T-helper 17 cell (primary cell): ENCODE measurements at places on chromosomes 16 and 17. TPM values are rescaled to one million over a fixed set of nuclear protein-coding genes. Genes with fewer than 3 reads are reported as not detected.

DNA sequence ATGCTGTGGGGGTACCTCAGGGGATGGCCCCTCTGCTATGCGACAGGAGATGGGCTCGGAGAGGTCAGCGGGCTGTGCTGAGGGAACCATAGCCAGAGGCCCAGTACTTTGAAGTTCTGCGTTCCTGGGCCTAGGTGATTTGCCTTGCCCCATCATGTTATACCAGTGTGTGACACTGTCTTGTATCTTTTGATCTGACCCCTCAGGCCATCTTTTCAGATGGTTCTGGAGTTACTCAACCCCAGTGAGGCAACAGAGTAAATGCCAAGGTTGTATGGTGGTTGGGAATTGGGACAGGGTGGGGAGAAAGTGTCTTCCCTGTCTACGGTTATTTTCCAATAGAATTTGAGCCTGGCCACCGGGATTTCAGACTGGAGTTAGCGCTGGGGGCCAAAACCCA, 8.5 kb downstream of the MSI2 start:
- no peak for DNase-seq

DNA sequence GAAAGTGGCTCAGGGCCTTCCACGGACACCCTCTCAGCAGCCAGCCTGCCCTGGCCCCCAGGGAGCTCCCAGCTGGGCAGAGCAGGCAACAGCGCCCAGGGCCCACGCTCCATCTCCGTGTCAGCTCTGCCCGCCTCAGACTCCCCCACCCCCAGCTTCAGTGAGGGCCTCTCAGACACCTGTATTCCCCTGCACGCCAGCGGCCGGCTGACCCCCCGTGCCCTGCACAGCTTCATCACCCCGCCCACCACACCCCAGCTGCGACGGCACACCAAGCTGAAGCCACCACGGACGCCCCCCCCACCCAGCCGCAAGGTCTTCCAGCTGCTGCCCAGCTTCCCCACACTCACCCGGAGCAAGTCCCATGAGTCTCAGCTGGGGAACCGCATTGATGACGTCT, 48.3 kb upstream of the LGALS9 start:
- DNase-seq: no peak

DNA sequence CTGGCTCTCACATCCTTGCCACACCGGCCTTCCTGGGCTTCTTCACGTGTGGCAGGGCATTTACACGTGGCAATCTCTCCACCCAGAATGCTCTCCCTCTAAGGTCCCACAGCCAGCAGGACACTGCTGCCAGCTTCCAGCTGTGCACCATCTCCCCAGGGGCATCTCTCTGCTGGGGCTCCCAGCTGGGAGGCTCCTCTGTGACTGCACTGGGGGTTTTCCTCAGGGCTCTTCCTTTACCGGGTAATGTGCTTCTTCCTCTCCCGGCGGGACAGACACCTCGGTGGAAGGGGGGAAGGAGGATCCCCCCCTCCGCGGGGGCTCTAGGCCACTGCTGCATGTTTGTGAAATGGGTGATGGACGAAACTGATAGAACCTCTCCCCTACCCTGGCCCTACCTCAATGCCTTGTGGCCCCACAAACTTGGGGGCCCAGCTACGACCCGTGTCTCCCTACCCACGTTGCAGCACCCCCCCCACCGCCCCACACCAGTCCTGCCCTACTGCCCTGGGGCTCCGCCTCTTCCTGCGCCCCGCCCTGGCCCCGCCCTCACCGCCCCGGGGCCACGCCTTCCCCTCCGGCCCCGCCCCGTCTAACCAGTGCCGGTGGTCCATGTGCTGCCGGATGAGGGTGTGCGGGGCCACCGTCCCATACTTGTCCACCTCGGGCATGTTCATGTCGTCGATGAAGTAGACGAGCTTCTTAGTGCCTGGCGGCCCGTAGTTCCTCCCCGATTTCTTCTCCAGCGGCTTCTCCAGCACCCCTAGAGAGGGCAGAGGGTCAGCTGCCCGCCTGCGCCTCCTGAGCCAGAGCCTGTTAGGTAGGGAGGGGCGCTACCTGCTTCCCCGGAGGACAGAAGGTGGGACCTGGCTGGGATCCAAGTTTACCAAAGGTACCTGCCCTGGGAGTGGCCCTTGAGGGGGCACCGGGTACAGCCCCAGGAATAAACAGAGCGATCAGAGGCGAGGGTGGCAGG, 92.6 kb downstream of the DNAH17 start:
- peak; percentile 46 for DNase-seq

CLDN7 gene
- total RNA-seq: 1.2 TPM

KCNJ18 gene
- total RNA-seq: not detected

NAT9 gene
- 32.3 TPM for total RNA-seq

MT1H gene
- total RNA-seq: not detected

LGALS9 gene
- total RNA-seq: 64.7 TPM
